ENCODE measurements at places on chromosomes 6 and 20.

DNA sequence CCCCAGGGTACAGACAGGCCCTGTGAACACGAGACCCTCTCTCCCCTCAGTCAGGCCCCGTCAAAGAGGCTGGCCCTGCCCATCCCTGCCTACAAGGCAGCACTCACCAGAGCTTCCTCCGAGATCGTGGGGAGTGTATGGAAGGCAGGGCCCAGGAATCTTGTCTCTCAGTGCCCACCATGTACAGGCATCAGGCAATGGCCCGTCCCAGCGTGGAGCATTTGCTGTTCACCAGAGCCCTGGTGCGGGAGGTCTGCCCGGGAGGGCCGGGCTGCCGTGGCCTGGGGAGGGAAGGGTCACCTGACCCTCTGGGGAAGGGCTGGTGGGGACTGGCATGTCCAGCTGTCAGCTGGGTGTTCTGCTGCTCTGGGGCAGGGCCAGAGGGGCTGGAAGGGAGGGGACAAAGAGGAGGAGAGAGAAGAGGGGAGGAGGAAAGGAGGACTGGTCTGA is at the start of gene IP6K3:
IP6K3 (minus strand) TSS at position 255 of the 450 bp plus-strand sequence. CDS start 11,429 bp downstream, outside the sequence.
- no peak for DNase-seq

DNA sequence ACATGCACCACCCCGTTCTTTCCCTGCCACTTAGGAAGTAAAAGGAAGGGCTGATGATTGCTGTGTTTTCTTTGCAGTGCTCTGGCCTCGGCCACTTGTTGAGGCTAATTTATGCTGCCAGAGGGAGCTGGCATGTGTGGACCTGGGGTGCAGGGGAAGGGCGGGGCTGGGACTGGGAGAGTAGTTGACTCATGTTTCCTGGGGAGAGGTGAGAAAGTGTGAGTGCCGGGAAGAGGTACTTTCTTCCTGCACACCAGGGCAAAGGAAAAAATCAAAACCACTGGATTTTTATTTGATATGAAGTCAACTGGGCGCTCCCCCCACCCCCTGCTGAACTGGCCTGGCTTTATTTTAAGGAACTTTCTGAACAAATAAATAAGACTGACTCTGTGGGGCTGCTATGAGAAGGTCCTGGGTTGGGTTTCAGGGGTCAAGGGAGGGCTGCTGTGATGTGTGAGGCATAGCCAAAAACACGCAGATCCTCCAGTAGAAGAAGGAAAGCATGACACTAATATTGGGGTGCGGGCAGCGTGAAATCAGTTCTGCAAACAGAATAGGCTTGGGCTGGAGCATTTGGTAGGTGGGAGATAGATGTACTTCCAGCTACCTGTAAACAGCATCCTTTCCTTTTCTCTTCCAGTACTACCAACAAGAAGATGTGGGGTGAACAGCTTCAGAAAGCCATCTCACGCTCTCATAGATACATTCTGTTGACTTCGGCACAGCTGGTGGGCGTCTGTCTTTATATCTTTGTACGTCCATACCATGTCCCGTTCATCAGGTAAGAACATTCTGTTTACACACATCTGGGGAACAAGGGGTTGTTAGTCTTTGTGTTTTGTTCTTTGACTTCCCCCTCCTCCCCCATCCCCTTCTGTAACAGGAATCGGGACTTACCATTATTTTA is 87.5 kb downstream of the SYNJ2 start:
- no peak for DNase-seq

- DNase-seq, result no peak
Observed at GRCh38 chr6:119501798-119502483, 152.4 kb upstream of the MAN1A1 start.

- no peak for DNase-seq
Observed at GRCh38 chr20:34262488-34263288, 21.5 kb downstream of the ASIP start.

- DNase-seq, result no peak
Observed at GRCh38 chr6:14288910-14289309, 171.3 kb downstream of the CD83 start.

GRCh38 chr6:46015119-46015968 is at the start of gene CLIC5:
Gene CLIC5 (minus strand): TSS chr6:46015860. CDS start chr6:46015542, 318 bp downstream.
- peak; percentile 10 for DNase-seq

GRCh38 chr20:51631011-51631950 is 88.8 kb upstream of the NFATC2 start:
- peak; percentile 51 for DNase-seq

GRCh38 chr20:10985536-10985935 is 311.7 kb upstream of the JAG1 start:
- DNase-seq, result no peak

DNA sequence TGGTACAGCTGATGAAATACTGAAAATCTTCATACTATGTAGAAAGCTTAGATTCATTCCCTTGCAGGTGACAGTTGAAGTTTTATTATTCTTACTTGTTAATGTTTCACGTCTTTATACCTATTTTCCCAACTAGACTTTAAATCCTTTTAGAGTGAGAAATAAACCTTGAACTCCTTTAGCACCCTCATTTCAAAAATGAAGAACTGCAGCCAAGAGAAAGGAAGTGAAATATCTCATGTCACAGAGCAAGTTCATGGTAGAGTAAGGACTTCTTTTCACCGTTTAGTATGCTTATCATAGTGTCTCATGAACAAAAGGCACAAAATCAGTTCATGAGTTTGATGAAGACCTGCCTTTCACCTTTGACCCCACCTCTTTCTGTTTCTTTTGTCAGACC is 38.5 kb downstream of the ORC3 start:
- no peak for DNase-seq

DNA sequence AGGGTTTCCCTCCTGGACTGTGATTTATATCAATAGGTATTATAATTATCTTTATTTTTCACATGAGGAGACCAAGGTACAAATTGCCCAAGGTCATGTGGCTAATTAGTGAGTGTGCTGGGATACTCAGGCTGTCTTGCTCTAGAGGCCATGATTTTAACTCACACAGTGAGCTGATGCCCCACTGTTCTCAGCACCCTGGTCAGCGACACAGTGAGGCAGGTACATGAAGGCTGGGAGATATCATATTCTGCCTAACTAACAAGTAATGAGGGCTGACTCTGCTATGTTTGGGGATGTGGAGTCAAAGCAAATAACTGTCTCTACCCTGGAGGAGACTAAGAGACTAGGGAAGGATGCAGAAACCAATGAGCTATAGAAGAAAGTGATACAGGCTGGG is 501.1 kb downstream of the PTPRT start:
- DNase-seq, result no peak

- DNase-seq, result no peak
Observed at GRCh38 chr6:67736816-67737215, 898.3 kb upstream of the ADGRB3 start.

- DNase-seq, result peak; percentile 11
Observed at GRCh38 chr6:111565326-111566221, 40.1 kb downstream of the TRAF3IP2 start.

DNA sequence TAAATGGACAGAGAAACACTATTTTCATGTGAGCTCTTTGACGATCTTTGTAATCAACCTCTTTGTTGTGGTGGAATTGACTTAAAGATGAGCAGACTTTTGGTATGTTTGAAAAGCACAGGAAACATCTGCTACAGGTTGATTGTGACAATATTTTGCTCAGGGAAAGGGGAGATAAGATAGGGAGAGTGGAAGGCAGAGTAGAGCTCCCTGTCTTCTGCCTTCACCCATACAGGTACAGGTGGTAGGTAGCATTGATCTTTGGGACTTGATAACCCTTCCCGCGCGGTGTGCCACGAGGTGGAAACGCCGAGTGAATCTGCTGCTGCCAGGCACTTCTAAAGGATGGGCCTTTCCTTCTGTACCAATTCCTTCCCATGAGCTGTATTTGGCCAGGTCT is 183.6 kb downstream of the UTRN start:
- no peak for DNase-seq

DNA sequence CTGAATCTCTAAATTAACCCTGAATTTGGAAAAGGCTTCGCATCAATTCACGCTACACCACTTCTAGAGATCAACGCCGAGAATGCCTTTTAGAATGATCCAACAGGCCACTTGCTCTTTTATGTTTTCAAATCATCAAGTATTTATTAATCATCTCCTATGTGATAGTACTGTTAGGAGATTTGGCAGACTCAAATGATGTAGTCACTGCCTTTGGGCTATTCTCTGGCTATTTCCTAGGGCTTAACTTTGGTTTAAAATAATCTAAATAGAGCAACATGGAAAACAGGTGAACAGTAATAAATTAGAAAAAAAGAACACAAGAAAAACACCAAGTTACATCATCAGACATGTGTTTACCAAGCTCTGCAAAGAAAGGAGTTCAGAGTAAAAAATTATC is 140.3 kb downstream of the TENT5A start:
- no peak for DNase-seq

- no peak for DNase-seq
Observed at GRCh38 chr20:19858466-19859371, 100.7 kb downstream of the RIN2 start.

DNA sequence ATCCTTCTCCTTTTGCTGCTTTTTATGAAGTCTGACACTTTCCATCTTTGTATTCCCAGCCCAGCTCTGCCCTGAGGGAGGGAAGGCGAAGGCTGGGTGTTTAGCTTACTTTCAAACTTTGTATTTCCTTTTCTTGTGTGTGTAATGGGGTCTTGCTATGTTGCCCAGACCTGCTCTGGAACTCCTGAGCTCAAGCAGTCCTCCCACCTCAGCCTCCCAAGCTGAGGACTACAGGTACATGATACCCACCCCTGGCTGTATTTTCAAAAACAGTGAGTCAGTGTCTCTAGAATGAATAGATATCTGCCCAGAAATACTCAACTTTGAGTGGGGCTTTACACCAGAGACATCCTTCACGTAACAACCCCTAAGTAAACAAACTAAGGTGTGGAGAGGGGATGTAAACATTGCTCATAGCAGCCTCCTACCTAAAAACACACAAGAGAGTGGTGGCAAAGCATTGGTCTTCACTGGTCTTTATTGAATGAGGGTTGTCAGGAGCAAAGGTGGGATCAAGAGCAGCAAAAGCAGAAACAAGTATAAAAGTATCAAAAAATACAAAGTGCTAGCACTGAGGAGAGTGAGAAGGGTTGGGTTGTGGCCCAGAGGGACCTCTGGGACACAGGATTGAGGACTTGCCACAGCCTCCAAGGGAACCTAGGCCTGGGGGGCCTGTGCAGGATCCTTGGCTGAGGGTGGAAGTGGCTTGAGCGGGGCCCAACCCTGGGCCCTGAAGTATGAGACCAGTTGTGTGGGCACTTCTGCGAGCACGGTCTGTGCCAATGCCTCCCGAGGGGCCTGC is 10.2 kb downstream of the SPAG4 start:
- DNase-seq, result no peak

DNA sequence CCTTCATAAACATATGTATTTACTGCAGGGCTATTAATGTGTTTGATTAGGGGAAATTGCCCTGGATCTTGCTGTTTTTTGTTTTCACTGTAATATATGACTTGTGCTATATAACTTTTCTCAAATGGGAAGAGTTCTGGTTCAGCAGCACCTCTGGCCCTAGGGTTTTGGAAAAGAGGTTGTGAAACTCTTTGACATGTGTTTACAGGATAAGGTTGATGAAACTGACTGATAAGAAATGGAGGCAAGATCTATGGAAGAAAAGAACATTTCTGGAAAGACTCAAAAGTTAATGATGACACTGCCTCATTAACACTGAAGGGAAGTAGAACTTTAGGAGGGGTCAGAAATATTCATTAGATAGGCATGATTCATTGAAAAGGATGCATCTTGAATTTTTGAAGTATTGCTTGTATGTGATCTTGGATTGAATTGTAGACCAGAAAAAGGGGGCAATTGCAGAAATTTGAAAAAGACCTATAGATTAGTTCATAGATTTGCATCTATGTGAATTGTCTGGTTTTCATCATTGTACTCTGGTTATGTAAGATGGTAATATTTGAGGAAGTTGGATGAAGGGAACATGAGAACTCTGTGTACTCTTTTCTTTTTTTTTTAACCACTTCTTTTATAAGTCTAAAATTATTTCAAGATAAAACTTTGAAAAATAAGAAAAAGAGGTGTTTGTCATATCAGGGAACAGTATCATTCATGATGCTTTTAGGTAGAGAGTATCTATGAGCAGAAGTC is 54.0 kb downstream of the UTRN start:
- no peak for DNase-seq

GRCh38 chr6:41503827-41504465 is 42.2 kb upstream of the FOXP4 start:
- no peak for DNase-seq

DNA sequence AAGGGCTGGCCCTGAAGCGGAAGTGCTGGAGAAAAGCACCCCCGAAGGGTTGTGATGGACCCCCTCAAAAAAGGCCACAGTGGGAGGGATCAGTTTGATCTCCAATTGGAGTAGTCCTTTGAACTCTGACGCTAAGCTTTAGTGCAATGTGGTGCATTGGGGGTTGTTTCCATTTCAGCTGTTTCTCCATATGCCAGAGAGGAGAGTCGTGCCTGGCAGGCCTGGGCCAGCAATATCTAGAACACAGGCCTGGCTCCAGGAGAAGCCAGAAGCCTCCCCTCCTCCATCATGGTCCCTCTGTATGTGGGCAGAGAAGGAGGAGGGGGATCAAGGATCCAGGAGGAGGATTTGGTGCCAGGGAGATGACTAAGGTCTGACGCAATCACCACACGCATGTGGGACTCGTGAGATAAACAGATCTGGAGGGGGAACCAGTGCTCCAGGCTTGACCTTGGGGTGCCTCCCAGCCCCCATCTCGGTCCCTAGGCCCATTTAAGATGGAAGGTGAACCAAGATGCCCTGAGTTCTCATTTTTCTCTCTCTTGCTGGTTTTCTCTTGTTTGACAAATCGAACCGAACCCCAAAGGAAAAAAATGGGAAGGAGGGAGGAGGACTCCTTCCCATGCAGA is 517.4 kb upstream of the JARID2 start:
- no peak for DNase-seq

DNA sequence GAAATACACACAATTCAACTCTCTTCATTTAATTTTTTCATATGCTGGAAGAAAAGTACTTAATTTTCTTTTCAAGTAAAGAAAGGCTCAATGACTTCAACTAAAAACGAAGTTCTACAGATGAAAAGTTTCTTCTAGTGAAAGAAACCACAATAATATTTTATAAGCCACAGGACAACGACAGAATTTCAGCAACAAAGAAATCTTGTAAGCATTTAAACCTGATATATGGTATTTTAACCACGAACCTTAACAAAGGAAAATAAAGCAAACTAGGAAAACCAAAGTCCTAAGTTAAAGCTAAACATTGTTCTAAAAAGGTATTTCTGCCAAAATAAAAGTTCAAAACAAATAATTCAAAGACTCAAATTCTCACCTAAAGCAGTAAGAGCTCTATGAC is 24.6 kb upstream of the DST start:
- DNase-seq, result no peak
